ENCODE measurements at places on chromosomes 3 and 15.

DNA sequence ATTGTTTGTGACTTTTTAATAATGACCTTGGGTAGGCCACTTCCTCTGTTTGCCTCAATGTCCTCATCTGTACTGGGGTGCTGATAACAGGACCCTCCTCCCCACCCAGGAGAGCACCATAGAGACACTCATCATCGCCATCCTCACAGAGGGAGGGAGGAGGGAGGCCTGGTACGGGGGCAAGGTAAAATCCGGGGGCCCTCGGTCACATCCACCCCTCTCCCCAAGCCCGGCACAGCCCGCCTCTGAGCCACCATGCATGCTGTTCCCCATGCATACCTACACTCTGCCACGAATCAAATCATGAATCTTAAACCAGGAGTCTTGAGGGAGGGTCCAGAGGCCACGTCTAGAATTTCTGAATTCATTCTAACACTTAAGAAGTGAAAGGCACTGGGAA, 74.9 kb upstream of the IQSEC1 start:
- DNase-seq = no peak

GRCh38 chr3:24136624-24137310, 191.7 kb downstream of the NR1D2 start:
- DNase-seq = no peak

- no peak for DNase-seq
Measured at GRCh38 chr3:66482018-66482404, 18.8 kb downstream of the LRIG1 start.

DNA sequence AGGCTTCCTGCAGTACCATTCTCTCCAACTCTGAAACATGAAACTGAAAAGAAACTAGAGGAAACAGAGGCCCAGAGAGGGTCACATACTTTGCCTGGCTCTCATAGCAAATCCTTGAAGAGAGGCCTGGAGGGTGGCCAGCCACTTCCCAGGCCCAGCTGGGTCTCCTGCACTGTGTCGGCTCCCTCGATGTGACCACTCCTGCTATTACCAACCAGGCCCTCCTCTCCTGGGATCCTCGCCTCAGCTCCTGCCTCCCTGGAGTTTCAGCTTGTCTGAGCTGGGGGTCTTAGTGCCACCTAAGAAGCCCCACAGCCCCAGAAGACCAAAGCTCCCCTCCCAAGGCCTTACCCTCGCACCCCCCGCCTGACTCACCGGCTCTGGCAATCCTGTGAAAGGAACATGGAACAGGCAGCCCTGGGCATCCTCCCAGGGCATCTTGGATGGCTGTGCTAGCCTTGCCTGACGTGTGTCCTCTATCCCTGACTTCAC, 4.6 kb downstream of the LOXL1 start:
- DNase-seq = no peak

- DNase-seq = no peak
Measured at GRCh38 chr3:98567666-98568270, 25.6 kb downstream of the CPOX start.

DNA sequence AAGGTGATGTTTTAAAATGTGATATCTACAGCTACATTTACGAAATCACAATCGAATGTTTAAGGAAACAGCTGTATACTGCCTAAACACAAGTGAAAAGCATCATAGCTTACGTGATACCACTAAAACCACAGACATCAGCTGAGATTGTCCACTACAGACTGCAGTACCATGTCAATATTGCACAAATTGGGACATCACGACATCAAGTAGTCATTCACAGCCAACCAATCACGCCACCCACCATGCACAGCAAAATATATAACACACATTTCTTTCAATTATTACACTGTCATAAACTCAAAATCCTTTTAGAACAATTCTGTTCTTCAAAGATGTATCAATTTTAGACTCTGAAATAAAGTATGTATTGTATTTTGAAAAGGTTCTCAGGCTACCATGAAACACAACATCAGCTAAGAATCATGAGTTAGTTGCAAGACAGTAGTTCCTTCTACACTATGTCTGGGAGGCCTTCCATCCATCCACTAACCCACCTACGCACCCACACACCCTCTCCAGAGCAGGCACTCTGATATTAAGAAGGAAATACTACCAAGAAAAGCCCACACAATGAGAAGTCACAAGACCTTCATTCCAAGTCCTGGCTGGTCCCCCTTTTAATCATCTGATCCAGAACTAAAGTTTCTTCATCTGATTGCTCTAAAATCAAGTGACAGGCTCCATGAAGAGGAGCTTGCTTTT, 3.1 kb downstream of the DMXL2 start:
- DNase-seq = no peak

- DNase-seq = no peak
Measured at GRCh38 chr3:69116897-69117296, 5.5 kb downstream of the LMOD3 start.

- no peak for DNase-seq
Measured at GRCh38 chr3:186032321-186032720, 76.6 kb downstream of the ETV5 start.

Measured in SW 1271 (cell line).